ENCODE measurements at places on chromosomes 5 and 9. TPM values are rescaled to one million over a fixed set of nuclear protein-coding genes. Genes with fewer than 3 reads are reported as not detected.

- no peak overlapping the region for H3K27ac ChIP-seq
- H3K36me3 ChIP-seq = no peaks in the 10 kb centered on the region
- no peaks in the 10 kb centered on the region for H3K27me3 ChIP-seq
Measured at GRCh38 chr9:122100756-122101155, 7.6 kb upstream of the TTLL11 start.

DNA sequence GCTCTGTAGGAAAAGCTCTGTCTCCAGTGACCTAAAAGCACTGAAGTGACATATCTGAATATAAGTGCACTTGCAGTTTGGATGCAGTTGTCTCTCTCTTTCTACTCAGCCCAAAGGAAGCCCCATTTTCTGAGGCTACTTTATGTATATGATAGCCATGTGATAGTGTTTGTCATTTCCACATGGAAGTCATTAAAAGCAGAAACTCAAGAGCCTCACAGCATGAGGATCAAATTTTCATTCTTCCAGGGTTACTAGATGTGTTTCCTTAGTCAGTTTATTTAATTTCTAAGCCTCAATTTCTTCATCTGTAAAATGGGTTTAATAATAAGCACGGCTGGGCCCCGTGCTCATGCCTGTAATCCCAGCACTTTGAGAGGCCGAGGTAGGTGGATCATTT lies 36.7 kb downstream of the RNF44 start:
- no peak overlapping the region for H3K27ac ChIP-seq
- H3K27me3 ChIP-seq = no peaks in the 10 kb centered on the region
- no peak for DNase-seq
- no peak overlapping the region for H3K4me3 ChIP-seq
- H3K36me3 ChIP-seq = peaks cover 20% of the 10 kb centered on the region
- no peaks in the 10 kb centered on the region for H3K4me1 ChIP-seq

DNA sequence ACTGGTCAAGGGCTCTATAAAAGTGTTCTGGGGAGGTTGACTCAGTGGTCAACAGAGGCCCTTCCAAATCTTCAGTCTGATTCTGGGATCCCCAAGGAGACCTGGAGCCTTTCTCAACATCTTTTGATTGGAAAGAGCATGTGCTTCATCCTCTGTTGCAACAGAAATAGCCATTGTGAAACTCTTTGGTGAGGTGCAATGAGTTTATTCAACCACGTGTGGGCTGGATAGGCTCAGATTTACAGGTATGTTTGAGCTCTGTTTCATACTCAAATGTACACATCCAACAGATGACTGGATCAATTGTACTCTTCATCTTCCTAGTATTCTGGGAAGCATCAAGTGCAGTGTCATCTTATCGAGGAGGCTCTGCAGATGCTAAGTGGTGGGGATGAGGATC lies 60.5 kb downstream of the CTSL start:
- no peaks in the 10 kb centered on the region for H3K4me1 ChIP-seq
- no peaks in the 10 kb centered on the region for H3K36me3 ChIP-seq
- H3K27me3 ChIP-seq = no peaks in the 10 kb centered on the region
- no peak for DNase-seq
- no peak overlapping the region for H3K27ac ChIP-seq

DNA sequence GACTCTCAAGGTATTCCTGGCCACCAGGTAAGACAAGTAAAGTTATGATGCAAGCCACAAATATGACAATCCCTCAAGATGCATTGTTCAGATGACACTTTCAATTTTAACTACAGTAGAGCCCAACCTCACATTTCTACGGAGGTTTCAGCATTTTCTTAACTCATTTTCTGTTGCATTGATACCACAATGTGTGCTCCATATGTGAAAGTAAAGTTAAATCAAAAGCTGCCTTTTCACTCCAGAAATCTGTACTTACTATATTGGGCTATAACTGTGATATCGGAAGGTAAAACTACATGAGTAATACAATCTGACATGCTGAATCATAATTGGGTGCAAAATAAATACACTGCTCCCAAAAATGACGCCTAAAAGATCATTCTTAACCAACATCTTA lies 333.6 kb upstream of the MEF2C start:
- no peaks in the 10 kb centered on the region for H3K27me3 ChIP-seq
- H3K4me3 ChIP-seq = no peak overlapping the region
- H3K4me1 ChIP-seq = no peaks in the 10 kb centered on the region
- no peak overlapping the region for H3K27ac ChIP-seq

- no peak overlapping the region for H3K27ac ChIP-seq
- no peak overlapping the region for H3K4me3 ChIP-seq
- H3K36me3 ChIP-seq = no peaks in the 10 kb centered on the region
- H3K4me1 ChIP-seq = no peaks in the 10 kb centered on the region
- no peak for DNase-seq
Measured at GRCh38 chr5:66322786-66323528, 178.9 kb downstream of the SREK1 start.

DNA sequence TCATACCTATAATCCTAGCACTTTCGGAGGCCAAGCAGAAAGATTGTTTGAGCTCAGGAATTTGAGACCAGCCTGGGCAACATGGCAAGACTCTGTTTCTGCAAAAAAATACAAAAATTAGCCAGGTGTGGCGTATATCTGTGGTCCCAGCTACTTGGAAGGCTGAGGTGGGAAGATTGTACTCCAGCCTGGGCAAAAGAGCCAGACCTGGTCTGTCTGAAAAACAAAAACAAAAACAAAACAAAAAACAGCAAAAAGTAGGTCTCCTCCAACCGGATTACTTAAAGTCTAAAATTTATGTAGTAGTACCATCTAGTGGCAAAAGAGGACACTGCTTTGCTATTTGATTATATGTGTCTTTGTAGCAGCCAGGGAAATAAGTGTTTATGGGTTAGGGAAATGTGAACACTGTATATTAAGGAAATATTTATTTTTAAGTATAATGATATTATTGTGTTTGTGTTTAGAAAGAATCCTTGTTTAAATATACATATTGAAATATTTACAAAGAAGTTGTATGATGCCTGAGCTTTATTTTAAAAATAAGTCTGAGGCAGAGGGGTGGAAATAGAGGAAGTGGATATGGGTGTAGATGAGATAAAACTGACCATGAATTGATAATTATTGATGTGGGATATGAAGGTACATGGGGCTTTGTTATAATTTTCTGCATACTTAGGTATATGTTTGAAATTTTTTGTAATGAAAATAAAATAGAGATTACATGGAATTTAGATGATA lies 20.0 kb downstream of the APC start:
- no peak for DNase-seq
- H3K27ac ChIP-seq = no peak overlapping the region
- H3K4me1 ChIP-seq = no peaks in the 10 kb centered on the region
- H3K4me3 ChIP-seq = no peak overlapping the region
- H3K36me3 ChIP-seq = no peaks in the 10 kb centered on the region

The SMIM33 gene
- 3.4 TPM for total RNA-seq

The PRDM9 gene
- total RNA-seq = not detected

Measured in colonic mucosa (tissue), 4 donors.